ENCODE measurements at places on chromosomes 2 and 18.

GRCh38 chr2:216904974-216905373 is 45.1 kb upstream of the TNP1 start:
- DNase-seq, result no peak

GRCh38 chr2:101858910-101859309 is 132.8 kb upstream of the IL1R2 start:
- DNase-seq, result no peak

DNA sequence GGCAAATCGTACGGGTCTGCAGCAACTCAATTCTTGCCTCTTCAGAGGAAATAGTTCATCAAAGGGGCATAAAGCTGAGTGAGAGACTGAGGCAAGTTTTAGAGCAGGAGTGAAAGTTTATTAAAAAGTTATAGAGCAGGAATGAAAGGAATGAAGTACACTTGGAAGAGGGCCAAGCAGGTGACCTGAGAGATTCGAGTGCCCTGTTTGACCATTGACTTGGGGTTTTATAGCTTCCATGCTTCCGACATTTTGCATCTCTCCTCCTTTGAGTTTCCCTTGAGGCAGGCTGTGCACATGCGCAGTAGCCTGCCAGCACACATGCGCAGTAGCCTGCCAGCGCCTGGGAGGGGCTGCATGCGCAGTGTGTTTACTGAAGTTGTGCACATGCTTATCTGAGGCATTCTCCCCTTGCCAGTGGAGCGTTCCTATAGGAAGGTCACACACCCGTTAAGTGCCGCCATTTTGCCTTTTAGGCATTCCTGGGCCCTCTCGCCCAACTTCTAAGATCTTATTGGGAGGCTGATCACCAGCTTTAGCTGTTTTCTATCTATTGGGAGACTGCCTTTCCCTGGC is 265.5 kb upstream of the MGAT5 start:
- DNase-seq, result no peak

- DNase-seq, result no peak
Measured at GRCh38 chr18:61443081-61443725, 110.0 kb downstream of the CDH20 start.

- DNase-seq, result no peak
Measured at GRCh38 chr2:10481055-10481665, 33.0 kb upstream of the ODC1 start.

- no peak for DNase-seq
Measured at GRCh38 chr2:199136681-199137080, 321.1 kb downstream of the SATB2 start.

GRCh38 chr2:183564726-183565125 is 440.5 kb downstream of the NUP35 start:
- no peak for DNase-seq

DNA sequence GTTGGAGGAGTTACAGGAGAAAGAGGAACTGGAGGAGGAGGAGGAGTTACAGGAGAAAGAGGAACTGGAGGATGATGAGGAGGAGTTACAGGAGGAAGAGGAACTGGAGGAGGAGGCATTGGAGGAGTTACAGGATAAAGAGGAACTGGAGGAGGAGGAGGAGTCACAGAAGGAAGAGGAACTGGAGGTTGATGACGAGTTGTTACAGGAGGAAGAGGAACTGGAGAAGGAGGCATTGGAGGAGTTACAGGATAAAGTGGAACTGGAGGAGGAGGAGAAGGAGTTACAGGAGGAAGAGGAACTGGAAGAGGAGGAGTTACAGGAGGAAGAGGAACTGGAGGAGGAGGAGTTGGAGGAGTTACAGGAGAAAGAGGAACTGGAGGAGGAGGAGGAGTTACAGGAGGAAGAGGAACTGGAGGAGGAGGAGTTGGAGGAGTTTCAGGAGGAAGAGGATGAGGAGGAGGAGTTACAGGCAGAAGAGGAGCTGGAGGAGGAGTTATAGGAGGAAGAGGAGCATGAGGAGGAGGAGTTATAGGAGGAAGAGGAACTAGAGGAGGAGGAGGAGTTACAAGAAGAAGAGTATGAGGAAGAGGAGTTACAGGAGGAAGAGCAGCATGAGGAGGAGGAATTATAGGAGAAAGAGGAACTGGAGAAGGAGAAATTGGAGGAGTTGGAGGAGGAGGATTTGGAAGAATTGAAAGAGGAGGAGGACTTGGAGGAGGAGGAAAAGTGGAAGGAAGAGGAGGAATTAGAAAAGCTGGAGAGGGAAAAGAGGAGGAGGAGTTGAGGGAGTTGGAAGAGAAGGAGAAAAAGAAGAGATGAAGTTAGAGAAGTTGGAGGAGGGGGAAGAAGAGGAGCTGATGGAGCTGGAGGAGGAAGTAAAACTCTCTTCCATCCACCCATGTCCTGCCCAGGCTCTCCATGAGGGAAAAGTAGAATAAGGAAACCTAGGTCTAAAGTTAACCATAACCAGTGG is 37.2 kb downstream of the CLASP1 start:
- no peak for DNase-seq

DNA sequence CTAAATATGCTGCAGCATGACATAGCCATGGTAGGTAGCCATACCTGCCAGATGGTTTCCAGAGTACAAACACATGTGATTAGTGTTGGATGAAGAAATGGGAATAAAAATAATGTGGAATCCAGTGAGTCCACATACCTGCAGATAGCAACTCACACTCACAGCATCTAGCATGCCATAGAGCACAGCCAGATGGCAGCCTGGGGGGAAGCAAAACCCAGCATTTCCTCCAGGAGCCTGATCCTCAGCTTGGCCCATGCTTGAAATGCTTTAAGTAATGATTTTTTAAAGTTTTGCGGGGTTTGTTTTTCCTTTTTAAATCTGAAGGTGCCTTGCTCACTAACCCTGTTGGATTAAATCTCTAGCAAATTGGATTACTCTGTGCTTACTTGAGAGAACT is 535.1 kb downstream of the STK39 start:
- no peak for DNase-seq

GRCh38 chr2:161077367-161078210 is 82.6 kb upstream of the TANK start:
- no peak for DNase-seq

GRCh38 chr2:19176172-19176852 is 182.1 kb downstream of the OSR1 start:
- no peak for DNase-seq

- DNase-seq, result peak; percentile 3
Measured at GRCh38 chr2:46171996-46172546, 125.1 kb upstream of the EPAS1 start.

GRCh38 chr2:35428548-35428947 is 927.0 kb upstream of the CRIM1 start:
- DNase-seq, result no peak

DNA sequence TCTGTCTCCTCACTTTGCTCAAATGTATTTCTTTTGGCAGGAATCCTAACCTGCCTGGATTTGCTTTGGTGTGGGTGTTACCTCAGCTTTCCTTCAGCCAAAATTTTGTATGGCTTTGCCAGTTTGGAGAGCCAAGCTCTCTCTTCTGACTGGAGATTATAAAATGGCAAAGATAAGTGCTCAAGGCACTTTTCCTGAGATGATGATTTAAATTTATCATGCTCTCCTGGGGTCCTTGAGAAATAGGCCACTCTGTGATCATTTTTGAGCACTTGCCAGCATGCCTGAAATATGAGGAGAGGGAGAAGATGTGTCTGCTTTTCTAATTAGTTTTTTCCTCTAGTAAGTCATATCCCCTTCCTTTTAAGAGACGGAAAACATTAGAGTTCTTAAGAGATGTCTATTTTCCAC is 683.0 kb downstream of the SLC4A3 start:
- no peak for DNase-seq

GRCh38 chr2:55418072-55418471 is 1.6 kb downstream of the CCDC88A start:
- DNase-seq, result no peak

- no peak for DNase-seq
Measured at GRCh38 chr2:216002101-216002678, 11.2 kb downstream of the MREG start.

DNA sequence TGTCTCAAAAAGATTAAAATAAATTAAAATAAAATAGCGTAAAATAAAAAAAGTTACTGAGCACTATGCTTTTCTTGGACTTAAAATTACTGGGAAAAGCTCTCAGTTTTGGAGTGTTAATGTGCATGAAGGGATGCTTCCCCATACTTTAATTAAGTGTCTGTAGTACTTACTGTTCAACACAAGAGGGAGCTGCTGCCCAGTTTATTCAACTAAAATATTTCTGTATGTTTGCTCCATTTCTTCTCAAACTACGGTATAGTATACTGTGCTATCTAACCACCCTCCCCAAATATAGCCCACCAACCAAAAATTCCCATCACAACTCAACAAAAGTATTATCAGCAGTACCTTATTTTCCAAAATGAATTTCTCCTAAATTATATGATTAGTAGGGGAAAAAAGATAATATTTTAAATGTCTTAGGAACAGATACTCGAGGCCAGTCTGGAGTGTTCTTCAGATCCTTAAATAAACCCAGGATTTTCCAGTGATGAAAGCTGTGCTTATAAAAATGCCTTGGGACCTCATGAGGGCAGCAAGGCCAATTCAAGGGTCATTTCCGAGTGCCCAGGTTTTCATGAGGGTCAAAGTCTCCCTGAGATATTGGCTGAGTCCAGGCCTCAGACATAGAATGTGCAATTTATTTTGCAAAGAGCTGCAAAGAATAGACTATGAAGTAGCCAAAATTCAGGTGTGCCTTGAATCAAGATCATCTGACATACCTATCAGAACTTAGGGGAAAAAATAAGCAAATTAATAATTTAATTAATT is 64.1 kb downstream of the CHRNA1 start:
- DNase-seq, result no peak

GRCh38 chr18:50053111-50053510 is 141.8 kb downstream of the MYO5B start:
- no peak for DNase-seq

- DNase-seq, result no peak
Measured at GRCh38 chr2:83565626-83566025, 893.5 kb downstream of the SUCLG1 start.

DNA sequence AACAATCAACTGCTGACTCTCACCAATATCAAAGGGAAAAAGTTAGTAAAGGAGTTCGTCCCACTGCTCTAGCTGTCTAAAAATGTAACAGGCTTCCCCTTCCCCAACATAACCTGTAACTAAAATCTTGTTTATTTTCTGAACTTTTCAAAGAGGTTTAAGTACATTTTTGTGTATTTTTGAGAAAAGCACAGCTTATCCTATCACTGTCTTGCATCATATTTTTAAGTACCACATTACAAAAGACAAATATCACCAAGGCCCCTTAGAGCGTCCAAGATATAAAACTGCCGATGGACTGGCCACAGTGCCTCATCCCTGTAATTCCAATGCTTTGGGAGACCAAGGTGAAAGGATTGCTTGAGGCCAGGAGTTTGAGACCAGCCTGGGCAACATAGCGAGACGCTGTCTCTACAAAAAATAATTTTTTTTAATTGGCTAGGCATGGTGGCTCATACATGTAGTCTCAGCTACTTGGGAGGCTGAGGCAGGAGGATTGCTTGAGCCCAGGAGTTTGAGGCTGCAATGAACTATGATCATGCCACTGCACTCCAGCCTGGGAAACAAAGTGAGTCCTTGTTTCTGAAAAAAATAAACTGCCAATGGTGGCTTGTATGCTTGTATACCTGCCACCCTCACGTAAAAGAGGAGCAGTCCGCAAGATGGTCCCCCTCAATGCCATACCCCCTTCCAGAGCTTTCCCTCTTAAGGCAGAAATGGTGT is 21.2 kb upstream of the LAPTM4A start:
- no peak for DNase-seq

- DNase-seq, result no peak
Measured at GRCh38 chr2:9984217-9984739, 32.8 kb downstream of the GRHL1 start.

- DNase-seq, result no peak
Measured at GRCh38 chr2:240024766-240025165, 376 bp downstream of the NDUFA10 start.

DNA sequence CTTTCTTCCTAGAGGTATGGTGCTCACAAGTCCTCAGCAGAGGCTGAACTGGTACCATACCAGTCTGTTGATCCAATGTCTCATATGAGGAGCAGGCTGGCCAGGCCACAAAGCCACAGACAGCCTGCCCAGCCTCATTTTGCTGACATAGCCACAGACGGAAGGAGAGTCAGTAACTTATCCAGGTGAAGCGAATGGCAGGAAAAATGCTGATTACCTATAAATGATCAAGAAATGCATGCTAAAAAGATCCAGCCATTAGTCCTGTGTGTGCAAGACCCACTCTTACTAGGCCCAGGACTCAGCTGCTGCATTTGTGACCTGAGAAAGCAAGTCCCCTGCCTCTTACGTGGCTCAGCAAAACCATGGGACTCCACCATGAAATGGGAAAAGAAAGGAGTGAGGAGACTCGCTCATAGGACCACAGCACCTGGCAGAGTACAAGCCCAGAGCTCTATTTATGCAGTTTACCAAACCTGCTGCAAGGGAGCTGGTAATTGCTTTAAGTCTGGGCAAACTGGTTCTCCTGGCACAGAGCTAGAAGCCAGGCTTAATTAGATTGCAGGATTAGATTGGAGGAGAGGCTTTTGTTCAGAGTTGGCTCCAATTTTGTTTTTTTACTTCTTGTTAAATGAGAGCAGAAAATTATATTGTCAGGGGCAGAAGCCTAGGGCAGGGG is 19.0 kb downstream of the RHOB start:
- DNase-seq, result no peak

- DNase-seq, result no peak
Measured at GRCh38 chr2:29567906-29568520, 353.4 kb downstream of the ALK start.

DNA sequence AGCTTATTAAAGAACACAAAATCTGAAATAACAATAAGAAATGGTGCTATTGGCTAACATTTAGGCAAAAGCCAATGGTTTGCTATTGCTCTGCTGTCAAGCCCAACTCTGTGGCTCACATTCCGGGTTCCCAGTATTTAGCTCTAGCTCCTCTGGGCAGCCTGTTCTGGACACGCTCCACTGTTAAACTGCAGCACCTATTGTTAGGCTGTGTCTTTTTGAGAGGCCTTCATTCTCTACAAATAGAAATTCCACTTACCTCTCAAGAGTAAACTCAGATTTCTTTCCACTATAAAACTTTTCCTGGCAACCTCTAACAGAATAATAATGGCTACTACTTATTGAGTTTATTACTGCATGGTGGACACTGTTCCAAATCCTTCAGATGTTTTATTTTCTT is 3.7 kb upstream of the KLHL14 start:
- no peak for DNase-seq

- DNase-seq, result no peak
Measured at GRCh38 chr2:3602553-3603339, 7.8 kb downstream of the COLEC11 start.

GRCh38 chr2:19632403-19632991 is 269.3 kb downstream of the TTC32 start:
- DNase-seq, result no peak

GRCh38 chr18:44602845-44603244 is 77.8 kb upstream of the SETBP1 start:
- DNase-seq, result no peak

DNA sequence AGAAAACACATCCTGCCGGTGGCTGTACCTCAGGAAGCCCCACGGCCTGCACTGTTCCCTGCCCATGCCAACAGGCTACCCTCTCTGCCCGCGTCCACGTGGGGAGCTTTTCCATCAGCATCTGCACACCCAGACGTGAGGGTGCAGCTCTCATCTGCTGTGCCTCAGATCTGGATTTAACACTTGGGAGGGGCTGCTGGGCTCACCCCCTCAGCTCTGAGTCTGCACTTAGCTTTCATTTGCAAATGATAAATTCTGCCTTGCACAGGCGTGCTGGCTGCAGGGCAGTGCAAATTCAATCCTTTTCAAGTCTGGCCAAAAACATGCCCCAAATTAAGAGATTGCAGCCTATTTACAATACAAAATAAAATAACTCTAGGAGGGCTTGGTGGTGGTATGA is 245.7 kb downstream of the TWIST2 start:
- no peak for DNase-seq

- no peak for DNase-seq
Measured at GRCh38 chr2:60095202-60095815, 458.1 kb downstream of the BCL11A start.
